ENCODE measurements at places on chromosomes 1 and 21.

GRCh38 chr1:150552911-150553289 lies 3.7 kb downstream of the ADAMTSL4 start:
- DNase-seq = no peak

DNA sequence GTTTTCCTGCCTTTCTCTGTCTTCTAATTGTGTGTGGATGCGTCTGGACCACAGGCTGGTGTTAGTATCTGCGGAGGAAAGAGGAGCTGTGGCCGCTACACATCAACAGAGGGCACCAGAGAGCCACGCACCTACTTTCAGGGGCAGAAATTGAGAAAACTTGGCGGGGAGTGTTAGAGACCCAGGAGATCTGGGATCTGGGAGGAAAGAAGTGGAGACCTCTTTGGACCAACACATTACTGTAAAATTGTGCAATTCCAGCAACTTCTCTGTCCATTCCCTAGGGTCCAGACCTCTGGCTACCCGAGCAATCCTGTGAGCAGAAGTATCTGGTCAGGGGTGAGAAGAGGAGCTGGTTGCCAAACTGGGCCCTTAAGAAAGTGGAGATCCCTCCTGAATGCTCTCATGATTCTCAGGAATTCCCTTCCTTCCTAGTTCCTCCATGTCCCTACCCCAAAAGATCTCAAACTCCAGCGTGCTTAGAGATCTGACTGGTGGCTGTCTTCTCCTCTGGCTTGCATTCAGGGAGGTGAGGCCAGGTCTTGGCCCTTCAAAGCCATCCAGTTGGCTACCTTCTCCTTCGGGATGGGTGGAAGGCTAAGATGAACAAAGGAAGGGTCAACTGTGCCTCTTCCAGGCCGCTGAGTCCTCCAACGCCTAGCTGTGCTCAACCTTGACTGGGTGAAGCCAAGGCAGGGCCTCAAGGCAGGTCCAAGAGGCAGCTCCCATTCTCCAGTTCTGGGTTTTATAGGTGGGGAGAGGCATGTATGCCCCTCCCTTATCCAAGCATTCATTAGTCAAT lies 1.2 kb upstream of the KIRREL1 start:
- peak; percentile 61 for DNase-seq

GRCh38 chr1:65471213-65471833 lies 50.9 kb downstream of the LEPR start:
- peak; percentile 73 for DNase-seq

GRCh38 chr1:22721122-22721873 lies 10.7 kb downstream of the EPHB2 start:
- DNase-seq = no peak

DNA sequence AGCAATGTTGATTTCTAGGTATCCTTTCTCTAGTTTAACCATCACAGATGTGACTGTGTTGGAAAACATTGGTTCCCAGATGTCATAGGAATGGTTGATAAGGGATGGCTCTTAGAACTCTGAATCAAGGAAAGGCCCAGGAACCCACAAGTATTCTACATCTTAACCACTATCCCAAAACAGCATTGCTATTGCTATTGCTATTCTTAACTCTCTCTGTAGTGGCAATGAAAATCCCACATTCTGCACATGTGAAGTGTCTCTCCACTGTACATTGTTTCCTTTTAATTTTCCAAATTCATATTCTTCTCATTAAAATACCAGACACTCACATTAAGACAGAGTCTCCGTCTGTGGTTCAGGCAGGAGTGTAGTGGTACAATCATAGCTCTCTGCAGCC lies 420.4 kb upstream of the RUNX1 start:
- no peak for DNase-seq

DNA sequence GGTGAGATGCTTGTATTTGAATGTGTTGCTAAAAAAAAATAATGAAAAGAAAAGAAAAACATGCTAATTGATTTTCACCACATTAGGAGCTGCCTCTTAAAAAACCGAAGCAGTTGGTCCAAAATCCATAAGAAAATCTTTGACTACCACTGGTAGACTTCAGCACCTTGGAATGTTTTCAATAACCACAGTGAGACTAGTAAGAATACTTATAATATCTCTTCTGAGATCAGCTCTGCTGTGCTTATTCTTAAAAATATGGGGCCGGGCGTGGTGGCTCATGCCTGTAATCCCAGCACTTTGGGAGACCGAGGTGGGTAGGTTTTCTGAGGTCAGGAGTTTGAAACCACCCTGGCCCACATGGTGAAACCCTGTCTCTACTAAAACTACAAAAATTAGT lies 15.1 kb downstream of the NFYC start:
- no peak for DNase-seq

- no peak for DNase-seq
These were observed 29.4 kb upstream of the SSX2IP start for GRCh38 chr1:84719543-84720217.

GRCh38 chr1:176364236-176364905 lies 98.6 kb upstream of the PAPPA2 start:
- DNase-seq = no peak

GRCh38 chr1:3130268-3130667 lies 61.3 kb downstream of the PRDM16 start:
- DNase-seq = no peak

DNA sequence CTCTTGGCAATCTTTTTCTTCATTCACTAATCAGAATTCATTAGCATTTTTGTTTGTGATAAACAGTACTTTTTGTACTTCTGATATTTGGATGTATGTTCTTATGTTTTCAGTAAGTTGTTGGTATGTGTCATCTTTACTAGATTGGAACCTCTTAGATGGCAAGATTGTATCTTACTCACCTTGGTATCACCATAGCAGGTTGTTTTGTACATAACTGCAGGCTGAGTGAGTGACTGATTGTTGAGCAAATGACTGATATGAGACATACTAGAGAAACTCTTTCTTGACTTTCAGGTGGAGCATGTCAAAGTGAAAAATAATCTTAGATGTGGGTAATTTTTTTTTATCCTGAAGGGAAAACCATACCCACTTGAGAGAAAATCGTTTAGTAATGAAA lies 173.7 kb downstream of the CLEC20A start:
- no peak for DNase-seq

DNA sequence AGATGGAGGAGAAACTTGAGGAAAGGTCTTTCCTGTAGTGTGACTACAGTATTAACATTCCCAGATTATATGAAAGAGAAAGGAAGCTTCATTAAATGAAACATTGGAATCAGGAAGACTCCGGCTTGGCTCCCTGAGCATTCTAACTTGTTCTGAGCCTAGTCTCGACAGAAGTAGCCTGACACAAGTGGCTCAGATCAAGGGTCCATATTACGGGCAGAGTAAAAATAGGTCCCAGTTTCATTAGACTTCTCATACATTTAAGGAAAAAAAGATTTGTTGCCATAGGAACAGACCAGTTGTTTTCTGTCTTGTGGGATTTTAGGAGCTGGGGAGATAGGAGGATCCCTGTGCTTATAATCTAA lies 12.8 kb downstream of the SMAP2 start:
- no peak for DNase-seq

DNA sequence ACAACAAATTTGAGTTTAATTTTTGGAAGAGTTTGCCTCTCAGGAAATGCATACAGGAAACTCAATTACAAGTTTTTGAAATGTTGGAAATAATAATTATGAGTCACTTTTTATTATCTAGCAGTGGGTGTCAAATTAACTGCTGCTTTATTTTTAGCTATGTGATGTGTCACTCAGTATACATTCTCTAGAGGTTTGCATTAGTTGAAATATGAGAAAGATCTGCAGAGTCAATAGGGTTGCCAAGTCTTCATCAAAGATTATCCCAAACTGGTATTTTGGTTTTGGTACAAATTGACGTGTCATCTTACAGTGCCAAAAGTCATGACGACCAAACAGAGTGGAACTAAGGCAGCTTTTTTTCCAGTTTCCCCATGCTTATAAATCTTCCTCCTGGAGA lies 54.3 kb upstream of the DIPK1A start:
- no peak for DNase-seq

DNA sequence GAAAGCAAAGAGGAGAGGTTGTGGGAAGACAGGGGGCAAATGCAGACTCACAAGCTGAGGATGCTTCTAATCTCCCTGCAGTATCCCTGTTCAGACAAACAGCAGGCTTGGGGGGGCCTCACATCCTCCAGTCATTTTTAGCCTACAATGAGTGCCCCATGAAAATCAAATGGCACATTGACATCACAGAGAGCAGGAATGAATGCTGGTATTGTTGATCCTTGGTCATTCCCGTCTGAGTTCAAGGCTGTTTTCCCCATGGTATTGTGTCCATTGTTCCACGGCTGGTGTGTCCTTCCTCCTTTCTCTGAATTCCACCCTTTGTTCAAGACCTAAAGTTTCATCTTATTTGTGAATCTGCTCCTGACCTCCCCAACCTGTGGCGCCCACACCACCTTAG lies 545.6 kb downstream of the AJAP1 start:
- no peak for DNase-seq

- DNase-seq = peak; percentile 74
These were observed 606 bp downstream of the DENND1B start for GRCh38 chr1:197774466-197775281.

GRCh38 chr1:247638781-247639180 lies 33.4 kb downstream of the OR2G3 start:
- no peak for DNase-seq

DNA sequence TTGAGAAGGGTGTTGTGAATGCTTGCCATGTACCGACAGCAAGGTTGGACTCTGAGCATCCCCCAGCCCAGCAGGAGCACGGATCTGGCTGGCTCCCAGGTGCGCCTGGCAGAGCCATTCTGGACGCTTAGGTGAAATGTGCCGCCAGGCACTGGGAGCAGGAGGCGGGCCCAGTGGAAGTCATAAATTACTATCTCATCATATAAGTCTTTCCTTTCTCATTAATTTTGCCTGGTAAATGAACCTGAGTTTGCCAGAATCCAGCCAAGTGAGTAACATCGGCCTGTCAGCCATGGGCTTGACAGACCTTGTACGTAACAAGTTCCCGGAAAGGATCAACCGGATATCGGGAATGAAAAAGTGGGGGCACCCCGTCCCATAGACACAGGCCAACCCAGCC lies 179.5 kb upstream of the ARHGEF16 start:
- DNase-seq = no peak

- DNase-seq = no peak
These were observed 20.7 kb upstream of the RPE65 start for GRCh38 chr1:68470388-68470970.

DNA sequence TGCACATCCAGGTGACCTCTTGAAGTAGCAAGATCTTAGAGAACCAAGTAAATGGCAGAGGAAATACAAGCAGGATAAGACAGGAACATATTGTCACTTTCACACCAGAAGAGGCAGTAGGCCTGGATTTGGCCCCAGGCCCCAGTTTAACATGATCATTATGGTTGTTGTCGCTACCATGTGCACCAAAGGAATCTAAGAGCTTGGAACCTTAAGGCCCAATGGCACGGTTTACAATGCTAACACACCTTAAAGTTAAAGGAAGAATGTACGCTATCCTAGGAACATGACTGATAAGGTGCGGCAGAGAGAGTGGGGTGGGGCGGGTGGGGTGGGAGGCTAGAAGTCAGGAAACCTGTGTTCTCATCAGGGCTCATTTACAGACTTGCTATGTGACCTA lies 147.5 kb downstream of the ROR1 start:
- no peak for DNase-seq

DNA sequence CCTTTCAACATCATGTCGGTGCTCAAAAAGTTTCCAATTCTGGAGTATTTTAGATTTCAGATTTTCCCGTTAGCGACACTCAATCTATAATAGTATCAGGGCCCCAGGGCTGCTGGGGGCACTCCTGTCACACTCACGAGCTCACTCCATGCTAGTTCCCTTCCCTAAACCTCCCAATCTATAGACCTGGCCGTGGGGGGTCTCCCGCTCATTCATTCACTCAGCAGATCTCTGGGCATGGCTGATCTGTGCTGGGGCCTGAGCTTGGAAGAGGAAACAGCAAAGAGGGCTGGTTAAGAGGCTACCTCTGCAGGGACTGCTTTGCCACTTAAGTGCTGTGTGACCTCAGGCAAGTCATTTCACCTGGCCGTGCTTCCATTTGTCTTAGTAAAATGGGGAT lies 46.8 kb upstream of the LAPTM5 start:
- DNase-seq = no peak

DNA sequence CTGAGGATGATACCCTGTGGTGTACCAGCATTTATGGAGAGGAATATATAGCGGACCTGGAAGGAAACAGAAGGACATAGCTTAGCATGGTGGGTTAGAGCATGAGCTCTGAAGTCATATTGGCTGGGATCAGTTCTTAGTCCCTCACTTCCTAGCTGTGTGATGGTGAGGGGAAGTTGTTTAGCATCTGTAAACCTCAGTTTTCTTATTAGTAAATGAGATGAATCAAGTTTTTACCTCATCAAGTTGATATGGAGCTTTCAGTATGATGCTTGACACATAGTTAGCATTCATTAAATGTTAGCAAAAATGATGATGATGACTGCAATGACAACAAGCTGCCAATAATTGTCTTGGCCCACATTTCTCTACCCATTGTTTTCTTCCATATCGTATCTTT lies 84.8 kb downstream of the NEK7 start:
- DNase-seq = no peak

GRCh38 chr1:206579747-206580437 lies 32.4 kb downstream of the EIF2D start:
- peak; percentile 62 for DNase-seq

- DNase-seq = no peak
These were observed 4.8 kb downstream of the RIPK4 start for GRCh38 chr21:41761934-41762635.

DNA sequence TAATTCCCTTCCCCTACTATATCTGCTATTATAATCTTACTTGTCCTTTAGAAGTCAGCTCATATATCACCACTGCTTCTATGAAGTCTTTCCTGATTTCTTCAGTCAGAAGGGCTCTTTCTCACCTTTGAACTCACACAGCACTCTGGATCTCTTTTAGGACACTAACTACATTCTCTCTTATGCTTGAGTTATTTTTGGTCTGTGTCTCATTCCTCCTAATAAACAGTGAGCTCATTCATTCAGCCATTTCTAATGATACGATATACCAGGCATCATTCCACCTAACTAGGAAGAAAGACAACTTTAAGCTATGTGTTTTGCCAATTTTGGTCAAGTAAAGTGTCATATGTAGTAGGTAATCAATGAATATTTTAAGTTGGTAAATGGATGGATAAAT lies 1.2 kb upstream of the STYXL2 start:
- no peak for DNase-seq

Data from left lobe of liver (tissue), 2 donors.